ENCODE measurements at places on chromosomes 1 and 21.

GRCh38 chr1:116493036-116493435 lies 77.8 kb downstream of the CD58 start:
- DNase-seq = no peak

- no peak for DNase-seq
Measured at GRCh38 chr1:36389261-36389660, 3.5 kb upstream of the STK40 start.

DNA sequence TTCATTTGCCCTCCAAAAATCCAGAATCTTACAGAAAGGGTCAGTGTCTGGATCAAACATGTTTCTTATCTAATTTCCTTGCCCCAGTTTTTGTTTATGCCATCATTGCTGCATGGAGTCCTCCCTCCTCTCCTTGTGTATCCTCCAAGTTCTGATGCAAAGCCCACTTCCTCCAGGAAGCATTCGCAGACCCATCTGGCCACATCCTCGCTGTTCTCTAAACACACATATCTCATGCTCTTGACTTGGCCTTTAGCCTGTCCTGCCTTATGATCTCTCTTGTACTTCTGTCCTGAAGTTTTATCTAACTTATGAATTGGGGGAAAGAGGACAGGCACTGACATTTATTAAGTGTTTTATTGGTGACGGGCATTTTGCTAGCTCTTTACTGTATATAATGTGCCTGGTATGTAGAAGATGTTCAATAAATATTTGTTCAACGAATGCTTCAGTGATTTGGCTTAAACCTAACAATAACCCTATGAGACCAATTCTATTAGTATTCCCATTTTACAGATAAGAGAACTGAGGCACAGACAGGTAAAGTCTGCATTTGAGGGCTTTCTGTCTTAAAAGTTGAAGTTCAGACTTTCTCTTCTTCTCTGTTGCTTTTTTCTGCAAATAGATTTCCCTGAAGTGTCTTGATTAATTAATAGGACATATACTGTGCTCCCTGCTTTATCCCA lies 19.2 kb upstream of the ID3 start:
- DNase-seq = no peak

- no peak for DNase-seq
Measured at GRCh38 chr1:87137342-87137739, 191.3 kb upstream of the LMO4 start.

DNA sequence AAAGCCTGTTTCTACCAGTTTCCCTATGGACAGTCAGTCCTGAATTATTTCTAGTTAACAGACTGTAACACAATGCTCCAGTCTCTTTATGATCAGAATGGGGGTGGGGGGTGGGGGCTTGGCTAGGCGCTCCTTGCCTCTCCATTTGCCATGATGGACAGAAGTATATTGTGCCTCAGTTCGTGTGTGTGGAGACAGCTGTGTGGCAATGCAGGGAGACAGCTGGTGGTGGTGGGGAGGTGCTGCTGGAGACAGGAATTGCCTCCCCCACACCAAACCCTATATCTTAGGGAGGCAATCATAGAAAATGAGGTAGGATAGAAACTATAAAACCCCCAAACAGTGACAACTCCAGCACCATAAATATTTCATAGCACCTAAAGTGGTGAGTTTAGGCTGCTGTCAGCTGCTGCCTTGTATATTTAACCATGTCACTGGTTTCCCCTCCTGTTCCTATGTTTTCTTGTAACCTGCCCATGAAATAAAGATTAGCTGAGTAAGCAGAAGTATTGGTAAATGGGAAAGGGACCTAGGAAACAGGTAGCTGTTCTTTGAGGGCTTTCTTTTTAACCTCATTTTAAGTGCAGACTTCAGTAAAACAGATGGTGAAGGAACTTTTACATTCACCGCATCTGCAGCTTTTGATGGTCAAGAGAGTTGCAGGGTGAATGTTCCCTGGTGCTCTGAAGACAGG lies 3.4 kb downstream of the PLXNA2 start:
- DNase-seq = no peak

DNA sequence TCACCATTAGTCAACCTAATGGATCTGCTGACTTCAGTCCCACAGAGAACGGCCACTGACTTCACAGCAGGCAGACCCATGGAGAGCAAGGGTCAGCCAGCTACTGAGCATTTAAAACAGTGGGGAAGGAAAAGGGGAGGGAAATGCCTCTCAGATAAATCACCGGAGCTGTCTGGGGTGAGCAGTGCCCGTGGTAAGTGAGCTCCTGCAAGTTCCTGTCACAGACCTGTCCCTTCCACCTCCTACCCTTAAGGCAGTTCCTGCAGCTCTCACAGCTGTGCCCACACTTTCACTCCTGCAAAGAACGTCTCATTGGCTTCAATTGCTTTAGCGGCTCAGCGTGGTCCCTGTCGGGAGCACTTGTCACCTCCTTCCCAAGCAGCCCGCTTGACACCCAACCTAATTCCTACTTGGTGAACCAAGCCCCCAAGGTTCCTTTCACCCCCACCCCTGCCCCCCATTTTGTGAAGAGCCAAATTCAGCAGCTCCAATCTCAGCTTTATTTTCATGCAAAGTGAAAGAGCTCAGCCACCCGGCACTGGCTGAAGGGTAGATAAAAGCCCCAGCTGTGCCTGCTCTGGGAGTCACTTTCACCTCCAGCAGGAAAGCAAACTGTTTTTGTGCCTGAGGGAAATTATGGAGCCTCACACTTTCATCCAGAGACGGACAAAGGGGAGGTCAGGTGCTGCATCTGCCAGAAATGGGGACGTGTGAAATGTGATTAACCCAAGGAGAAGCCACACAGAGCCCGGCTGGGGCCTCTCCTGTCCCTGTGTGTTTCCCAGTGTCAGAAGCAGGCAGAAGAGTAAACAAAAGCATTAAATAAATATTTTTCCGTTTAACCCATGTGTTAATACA lies 306.2 kb downstream of the TTLL7 start:
- DNase-seq = no peak

DNA sequence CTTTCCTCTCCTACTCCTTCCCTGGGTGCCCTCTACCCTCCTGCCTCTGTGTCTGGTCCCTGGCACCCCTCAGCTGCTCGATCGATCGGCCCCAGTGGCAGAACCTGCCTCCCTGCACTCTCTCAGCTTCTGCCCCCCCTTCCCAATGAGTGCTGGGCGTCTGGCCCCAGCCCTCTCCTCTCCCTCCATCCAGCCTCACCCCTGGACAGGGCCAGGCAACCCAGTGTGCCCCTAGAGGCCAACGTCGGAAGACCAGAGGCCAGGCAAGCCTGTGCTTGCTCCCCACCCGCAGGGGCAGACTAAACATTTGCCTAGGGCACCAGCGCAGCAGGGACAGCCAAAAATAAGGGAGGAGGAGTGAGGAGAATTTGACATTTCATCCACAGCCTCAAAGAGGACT lies 43.5 kb downstream of the LGR6 start:
- DNase-seq = peak; percentile 60

GRCh38 chr1:245397771-245398170 lies 243.0 kb downstream of the KIF26B start:
- DNase-seq = no peak

- DNase-seq = no peak
Measured at GRCh38 chr1:213686983-213687382, 300.8 kb upstream of the PROX1 start.

DNA sequence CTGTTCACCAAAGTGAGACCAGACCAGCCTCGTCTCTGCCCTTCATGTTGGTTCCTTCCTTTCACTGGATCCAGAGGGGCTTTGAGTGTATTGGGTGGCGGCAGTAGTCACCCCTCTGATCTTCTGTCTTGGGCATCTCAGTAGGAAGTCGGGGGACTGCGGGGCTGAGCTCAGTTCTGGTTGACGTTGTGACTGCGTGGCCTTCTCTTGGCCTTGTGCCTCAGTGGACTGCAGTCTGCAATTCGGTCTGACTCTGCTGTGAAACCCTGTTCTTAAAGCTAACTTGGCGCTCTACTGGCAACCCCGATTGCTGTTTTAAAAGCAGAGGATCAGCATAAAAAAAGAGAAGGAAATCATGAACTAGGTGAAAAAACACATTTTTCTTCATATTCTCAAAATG lies 56.7 kb downstream of the SLC37A1 start:
- DNase-seq = no peak

- DNase-seq = peak; percentile 45
Measured at GRCh38 chr1:160108888-160109662, 6.5 kb upstream of the ATP1A2 start.

DNA sequence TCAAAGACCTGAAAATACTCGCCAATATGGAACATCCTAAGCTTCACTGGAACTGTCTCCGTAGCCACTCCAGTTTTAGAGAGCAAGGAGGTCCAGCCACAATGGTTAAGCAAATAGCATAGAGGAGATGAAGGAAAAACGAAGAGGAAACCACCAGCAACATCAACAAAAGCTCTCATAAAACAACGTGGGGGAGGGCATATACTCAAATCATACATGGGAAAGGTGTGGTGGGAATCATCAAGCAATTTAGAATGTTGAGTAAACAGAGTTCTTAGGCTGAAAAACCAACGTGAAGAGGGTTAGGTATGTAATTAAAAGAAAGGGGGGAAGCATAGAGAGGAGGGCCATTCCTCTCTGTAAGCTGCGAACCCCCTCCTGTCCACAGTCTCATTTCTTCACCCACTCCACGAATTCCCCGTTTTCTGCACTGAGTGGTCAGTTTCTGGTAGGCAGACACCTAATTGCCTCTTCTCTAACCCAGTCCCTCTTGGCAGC lies 1.0 kb downstream of the TMEM59 start:
- DNase-seq = no peak

DNA sequence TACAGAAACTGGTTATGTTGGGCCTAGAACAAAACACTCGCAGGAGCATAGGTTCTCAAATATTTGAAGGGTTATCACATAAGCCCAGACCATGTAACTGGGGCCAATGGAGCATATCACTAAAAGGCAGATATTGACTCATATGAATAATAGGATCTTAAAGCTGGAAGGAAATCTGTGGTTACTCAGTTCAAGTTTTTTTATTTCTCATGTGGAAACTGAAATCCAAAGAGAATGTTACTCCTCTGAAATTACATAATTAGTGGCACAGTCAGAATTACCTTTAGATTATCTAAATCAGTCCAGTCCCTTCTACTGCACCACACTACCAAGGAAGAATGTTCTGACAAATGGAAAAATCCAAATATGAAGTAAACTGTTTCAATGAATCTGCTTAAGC lies 12.0 kb downstream of the SLAMF8 start:
- DNase-seq = no peak

DNA sequence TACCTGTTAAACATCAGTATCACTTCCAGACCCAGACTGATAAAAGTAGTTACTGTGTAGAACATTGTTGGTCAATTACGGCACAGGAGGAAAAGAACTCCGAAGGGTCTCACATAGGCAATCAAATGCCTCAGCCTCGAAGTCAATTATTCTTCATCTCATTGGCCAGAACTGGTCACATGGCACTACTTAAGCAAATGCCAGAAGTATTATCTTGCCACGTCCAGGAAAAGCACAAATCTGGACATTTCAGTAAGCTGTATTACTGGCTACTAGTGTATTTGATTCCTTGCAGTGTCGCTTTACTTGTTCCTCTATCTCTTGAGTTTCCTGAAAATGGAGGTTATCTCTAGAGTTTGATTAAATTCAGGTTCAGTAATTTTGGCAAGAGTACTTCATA lies 24.4 kb downstream of the DIO1 start:
- DNase-seq = no peak

- no peak for DNase-seq
Measured at GRCh38 chr1:15141935-15142539, 11.5 kb upstream of the TMEM51 start.

DNA sequence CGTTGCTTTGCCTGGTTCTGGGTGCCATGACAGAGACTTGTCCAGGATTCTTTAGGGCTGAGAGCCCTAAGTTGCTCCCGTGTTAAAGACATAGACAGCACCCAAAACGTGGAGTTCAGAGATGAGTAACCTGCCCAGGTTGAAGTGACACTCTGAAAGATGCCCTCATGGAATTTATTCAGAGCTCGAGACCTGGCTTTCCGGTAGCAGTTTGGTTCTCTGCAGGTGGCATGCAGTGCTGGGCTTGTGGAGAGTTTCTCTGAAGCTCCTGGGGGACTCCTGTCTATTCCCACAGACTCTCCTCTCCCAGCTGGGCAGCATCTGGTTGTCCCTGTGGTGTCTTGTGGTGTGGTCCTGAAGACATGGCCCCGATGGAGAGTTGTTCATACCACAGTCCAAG lies 241.0 kb downstream of the RHOU start:
- no peak for DNase-seq

DNA sequence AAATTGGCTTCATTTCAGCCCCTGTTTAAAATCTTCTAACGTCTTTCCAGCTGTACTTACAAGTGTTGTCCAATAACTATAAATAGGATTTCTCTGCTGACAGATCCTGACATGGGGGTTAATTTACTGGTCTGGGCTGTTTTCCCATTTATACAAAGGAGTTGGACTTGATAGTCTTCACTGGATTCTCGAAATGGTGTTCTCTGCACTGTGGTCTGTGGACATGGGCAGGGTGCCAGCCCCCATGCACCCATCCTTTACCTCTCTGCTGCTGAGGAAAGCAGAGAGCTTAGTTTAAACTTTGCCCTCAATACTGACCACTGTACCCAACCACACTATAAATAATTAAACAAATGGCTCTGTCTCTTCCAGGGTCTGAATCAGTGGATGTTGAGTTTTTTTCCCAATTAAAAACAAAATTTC lies 5.2 kb downstream of the DIO1 start:
- no peak for DNase-seq

DNA sequence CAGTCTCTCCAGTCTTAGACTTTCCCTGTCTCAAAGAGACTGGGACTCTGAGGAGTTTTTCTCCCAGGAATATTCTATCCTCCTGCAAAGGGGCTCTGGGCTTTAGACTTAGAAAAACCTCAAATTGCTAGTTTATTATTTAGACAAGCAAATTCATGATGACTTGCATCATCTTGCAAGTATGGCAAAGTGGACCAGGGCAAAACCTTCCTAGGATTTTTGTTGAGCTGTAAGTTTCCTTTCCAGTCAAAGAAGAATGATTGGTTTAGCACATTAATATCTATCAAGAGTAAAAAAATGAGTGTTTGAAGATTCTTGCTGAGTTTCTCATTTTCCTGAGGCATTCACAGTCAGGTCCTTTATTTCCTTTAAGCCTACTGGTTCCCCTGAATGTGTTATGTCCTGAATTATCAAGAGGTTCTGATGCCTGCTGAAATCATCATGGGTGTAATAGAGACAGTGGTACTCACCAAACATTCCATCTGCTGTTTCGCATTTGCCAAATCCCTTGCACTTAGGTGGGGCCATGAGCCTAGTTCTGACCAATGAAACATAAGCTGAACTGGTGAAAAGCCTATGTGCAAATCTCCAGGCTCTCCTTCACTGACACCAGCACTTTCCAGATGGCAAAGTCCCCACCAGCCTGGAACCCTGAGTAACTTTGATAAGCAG lies 25.2 kb upstream of the SPAG17 start:
- DNase-seq = no peak

DNA sequence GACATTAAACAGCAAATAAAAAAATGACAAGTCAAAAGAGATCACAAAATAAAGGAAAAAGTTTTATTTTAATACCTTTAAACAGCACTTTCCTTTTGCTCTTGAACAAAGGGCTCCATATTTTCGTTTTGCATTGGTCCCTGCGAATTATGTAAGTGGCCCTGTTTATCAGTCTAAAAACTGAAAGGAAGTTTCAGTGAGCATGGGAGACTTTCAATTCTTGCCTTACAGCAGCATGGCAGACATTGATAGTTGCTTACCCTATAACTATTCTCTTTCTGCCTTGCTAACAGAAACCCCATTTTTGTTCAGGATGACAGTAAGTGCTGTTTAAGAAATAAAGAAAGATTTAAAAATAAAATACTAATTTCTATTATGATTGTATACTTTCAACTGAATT lies 5.2 kb upstream of the SH3GLB1 start:
- no peak for DNase-seq

- DNase-seq = no peak
Measured at GRCh38 chr1:55382806-55383305, 167.7 kb upstream of the USP24 start.
